NCI-H1694 (cell line): ENCODE measurements at places on chromosomes 7 and 10.

DNA sequence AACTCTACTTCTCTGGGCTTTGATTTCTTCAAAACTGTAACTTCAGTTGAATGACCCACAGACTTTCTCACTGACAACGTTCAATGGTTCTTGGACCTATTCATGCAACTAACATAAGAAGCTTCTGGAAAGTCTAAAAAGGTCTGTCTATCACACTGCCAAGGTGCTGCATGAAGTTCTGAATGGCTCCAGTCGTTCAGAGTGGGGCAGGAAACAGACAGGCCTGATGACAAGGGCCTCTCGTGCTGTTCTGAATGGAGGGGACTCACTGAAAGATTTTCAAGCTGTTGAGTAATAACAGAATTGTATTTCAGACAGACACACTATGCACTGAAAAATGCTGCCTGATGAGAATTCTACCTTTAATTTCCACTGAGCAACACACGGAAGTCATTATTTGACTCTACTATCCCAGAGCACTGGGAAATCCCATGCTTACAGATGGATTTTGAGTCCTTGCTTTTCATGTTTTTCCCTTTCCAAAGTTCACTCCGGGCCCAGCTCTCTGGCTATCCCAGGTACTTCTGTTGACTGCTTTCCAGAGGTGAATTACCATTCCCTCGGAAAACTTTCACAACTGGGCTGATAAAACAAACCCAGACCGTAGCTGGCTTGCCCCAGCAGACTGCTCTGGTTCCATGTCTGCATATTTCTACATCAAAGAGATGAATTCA is 204.9 kb upstream of the FRMD4A start:
- DNase-seq: no peak

DNA sequence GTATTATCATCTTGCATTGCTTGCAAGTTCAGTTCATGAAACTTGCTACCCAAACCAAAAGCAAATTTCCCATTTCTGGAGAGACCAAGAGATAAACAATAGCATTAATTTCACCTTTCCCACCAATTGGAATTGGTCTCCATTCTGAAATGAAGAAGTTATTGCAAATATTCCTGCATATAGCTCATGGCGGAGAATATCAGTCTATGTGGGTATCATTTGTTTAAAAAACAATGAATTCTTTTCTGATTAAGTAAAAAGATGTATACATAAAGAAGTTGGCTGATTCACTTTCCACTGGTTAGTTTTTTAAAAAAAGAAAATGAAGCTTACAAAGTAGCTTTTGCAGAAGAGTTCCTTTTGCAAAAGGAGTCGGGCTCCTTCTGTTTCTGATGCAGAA is 19.5 kb upstream of the ANK3 start:
- no peak for DNase-seq

GRCh38 chr10:51806079-51806835 is 106.9 kb upstream of the CSTF2T start:
- DNase-seq: no peak

DNA sequence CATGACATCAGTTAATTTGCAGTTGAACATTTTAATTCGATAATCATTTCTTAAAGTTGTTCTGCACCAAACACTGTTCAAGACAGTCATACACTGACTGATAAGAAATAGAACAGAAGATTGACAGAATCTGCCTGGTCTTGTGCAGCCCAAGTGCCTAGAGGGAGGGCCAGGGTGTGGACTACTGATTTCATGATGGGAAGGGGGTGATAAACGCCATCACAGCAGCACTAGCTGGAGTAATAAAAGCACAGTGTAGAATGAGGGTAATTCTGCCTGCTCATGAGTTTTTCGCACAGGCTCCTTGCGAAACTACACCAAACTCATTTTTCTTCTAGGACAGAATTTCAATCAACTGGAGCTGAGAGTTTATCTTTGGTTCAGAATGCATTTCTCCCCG is 270.1 kb downstream of the ARL4A start:
- no peak for DNase-seq

DNA sequence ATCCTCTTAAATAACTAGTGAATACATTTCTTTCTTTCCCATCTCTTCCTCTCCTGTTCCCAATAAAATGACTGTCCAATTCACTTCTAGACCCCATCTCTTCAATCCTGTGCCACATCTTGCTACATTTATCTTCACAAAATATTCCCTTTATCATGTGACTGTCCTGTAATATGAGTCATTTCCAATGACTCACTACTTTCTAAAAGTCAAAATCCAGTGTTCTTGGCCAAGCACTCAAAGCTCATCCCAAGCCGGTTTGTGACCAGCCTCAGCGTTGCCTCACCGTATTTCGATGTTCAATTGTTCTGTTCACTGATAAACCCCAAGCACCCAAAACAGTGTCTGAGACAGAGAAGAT is 104.7 kb downstream of the PARD3 start:
- no peak for DNase-seq

GRCh38 chr7:124338861-124339260 is 306.0 kb upstream of the TMEM229A start:
- no peak for DNase-seq

DNA sequence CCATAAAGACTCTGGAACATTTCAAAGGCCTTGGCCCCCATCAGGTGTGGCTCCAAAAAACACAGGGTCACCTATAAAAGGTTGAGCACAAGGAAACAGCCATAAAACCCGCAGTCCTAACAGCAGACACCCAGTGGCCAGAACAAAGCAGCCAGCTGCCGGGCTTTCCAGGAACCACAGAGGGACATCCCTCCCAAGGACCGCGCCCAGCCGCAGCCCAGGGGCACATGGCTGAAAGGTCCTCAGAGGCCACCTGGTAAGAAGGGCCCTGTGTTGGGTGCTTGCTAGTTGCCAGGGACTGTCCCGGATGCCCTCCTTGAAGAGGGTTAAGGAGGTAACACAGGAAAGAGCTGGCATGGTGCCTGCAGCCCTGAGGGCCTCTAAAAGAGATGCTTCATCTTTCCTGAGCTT is 32.7 kb downstream of the KCNMA1 start:
- no peak for DNase-seq

GRCh38 chr10:119139464-119140067 is 25.9 kb downstream of the SFXN4 start:
- DNase-seq: no peak

DNA sequence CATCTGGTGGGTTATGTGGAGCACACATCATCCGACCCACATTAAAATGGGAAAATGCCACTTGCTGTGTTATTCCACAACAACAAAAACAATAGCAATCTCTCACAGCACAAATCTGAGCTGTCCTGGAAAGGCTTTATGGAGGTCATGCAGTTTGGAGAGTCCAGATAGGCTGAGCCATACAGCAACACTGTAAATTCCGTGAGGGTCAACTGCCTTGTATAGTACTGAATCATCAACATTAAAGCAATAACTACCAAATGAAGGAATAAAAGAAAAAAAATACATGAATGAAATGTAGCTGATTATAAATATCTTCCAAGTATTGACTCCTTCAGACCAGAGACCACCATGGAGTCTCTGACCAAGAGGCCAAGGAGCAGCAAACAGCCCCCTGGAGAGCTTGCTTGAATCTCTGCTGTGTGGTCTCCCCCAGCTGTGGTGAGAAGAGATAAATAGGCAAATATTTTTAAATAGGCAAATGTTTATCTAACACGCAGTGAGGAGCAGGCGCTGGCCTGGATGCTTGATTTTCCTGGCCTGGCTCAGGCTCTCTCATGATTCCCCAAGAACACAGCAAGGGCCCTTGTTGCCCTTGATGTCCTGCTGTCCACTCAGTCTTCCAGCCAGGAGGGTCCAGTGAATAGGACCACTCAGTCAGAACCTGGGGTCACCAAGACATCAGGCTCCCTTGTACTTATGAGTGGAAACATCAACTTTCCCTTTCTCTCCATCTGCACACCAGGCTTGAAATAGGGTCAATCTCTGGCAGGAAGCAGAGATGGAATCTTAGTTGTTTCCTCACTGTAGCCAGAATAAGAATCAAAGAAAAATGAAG is 1021.3 kb downstream of the XPNPEP1 start:
- DNase-seq: no peak

- DNase-seq: no peak
Observed at GRCh38 chr10:123153486-123154091, 613 bp upstream of the BUB3 start.

GRCh38 chr7:154994996-154995395 is 7.9 kb downstream of the PAXIP1 start:
- no peak for DNase-seq

- DNase-seq: no peak
Observed at GRCh38 chr7:116802144-116802745, 60.1 kb upstream of the CAPZA2 start.

DNA sequence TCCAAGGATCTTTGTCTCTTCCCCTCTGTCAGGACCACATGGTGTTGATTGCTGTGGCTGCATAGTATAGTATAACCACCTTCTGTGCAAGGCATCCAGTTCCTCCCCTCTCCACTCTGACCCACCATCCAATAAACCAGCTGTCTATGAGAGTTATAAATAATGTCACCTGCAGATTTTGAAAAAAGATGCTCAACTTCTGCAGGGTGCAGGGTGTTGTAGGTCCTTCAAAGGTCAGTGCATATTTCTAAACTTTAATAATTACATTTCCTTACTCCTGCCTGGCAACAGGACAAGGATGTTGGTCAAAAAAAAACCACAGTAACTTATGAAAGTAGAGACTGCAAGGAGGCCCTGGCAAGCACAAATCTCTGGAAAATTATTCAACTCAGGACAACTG is 166.2 kb downstream of the PKD1L1 start:
- DNase-seq: no peak

DNA sequence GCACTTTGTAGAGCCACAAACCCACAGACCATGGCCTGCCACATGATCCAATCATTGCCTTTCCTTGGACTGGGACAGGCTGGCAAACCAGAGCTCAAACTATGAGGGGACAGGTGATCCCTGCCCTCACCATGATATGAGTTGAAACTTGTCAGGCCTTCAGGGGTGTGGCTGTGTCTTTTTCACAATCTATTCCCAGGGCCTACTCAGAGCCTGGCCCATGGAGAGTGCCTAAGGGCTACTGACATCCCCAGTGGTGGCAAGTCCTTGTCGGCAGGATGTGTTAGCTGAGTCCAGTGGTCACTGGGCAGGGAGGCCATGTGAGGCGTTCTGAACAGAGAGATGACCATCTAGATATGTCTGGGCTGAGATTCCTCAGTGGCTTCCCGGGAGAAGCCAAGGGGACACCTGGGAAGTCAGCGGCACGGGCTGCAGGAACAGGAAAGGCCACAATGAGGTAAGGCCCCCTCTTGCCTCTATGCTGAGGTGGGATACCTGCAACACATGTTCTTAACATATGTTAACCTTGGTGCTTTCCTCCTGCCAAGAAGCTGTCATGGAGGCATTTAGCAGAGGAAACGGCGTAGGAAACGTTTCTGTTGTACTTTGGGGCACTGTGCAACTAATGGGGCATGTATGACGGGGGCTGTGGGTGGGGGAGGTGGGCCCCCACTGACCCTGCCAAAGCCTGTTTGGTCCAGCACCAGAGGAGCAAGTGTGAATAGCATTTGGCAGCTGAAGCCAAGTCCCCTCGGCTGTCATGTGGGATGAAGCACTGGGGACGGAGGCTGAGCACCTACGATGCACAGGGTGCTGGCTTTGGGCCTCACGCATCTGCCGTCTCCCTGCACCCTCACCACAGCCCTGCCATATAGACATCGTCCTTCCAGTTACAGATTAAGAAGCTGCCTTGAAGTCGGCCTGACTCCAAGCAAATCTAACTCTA is 384.0 kb downstream of the RPS24 start:
- no peak for DNase-seq

DNA sequence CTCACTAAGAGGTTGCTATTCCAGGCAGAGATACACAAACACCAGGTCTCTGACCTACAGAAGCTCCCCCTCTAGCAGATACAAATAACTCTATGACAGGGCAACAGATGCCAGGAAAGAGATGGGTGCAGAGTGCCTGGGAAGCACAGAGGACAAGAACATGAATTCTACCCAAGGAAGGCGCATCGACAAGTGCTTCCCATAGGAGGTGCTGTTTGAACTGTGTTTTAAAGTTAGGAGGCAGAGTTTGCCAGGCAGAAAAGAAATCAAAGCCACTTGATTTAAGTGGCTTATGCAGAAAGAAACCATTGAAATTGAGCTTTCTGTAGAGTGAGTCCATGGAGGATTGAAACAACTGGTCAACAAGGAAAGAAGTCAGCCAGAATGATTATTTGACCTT is 35.3 kb upstream of the EGR2 start:
- no peak for DNase-seq

DNA sequence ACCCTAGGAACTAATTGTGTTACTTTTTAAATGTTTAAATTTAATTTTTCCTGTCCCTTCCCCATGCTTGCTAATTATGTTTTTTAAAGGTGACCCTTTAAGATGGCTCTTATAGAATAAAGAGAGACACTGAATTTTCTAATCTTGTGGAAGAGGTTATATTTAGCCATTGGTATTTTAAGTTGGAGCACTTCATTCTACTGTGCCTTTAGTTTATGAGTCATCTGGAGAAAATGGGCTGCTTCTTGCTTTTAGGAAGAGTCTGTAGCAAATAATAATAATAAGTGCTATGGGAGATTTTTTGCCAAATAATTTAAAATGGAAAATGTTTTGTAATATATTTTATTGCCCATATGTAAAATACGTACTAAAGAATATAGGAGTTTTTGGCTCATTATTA is 139.7 kb downstream of the ADK start:
- DNase-seq: no peak

GRCh38 chr10:130737621-130738020 is 573.9 kb downstream of the TCERG1L start:
- DNase-seq: no peak

- DNase-seq: no peak
Observed at GRCh38 chr10:59617996-59618395, 91.7 kb downstream of the SLC16A9 start.
